ENCODE measurements at places on chromosomes 3 and 15.

DNA sequence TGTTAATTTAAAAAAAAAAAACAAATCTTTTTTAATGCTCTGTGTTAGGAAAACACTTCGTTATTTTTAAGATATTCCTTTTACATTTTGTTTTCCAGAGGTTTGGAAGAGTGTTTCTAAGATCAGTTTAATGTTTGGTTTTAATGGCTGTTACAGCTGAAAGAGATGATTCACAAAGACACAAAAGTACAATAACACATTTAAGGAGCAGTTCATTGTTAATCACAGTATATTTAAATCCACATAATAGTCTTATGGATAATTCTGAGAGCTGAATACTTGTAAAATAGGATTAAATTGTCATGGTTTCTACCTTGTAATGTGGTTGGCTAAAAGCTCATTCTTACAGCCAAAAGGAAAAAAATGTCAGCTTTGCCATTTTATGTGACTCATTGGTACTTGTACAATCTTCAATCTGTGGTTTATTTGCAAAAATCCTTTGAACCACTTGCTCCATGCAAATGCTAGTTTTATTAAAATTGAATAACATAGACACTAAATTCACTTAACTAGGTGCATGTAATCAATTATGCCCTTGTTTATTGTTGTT, 426.4 kb downstream of the NLGN1 start:
- no peak for DNase-seq

DNA sequence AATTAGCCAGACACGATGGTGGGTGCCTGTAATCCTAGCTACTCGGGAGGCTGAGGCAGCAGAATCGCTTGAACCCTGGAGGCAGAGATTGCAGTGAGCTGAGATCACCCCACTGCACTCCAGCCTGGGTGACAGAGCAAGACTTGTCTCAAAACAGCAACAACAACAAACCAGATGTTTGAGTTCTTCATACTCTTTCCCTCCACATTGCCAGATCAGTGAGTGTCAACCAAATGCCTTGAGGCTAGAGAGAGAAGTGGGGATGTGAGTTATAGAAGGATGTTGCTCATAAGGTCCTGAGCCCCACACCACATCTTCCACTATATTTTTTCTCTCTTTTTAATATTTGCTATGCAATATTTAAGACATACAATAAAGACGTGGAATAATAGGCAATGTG, 19.8 kb downstream of the MAPKBP1 start:
- no peak for DNase-seq

GRCh38 chr15:99130314-99130713, 25.4 kb downstream of the SYNM start:
- no peak for DNase-seq

DNA sequence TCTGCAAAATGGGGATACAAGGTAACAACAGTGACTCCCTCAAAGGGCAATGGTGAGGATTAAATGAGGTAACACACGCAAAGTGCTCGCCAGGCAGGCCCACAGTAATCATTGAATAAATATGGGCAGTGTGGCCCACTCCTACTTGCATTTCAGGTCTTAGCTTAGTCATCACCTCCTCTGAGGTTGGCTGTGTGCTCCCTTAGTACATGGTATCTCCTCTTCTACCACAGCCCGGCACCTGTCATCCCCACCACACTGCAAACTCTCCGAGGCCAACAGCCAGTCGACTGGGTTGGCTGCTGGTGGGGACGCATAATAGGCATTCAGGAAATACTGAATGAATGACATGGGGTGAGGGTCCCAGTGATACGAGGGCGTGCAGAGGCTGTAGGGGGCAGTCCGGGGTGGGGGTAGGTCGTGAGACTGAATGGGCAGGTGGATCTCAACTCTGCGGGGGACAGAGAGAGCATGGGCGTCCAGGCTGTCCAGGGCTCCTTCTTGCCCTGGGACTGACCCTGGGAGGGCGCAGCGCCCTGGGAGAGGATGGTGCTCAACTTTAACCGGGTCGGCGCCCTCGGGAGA, 375 bp upstream of the MYZAP start:
- no peak for DNase-seq

GRCh38 chr3:38824349-38824748, 8.3 kb upstream of the SCN10A start:
- DNase-seq, result no peak

GRCh38 chr3:67662733-67663132, 8.3 kb upstream of the SUCLG2 start:
- no peak for DNase-seq

- no peak for DNase-seq
These were observed 28.1 kb downstream of the CCNL1 start for GRCh38 chr3:157131861-157132260.

GRCh38 chr15:89299896-89300295, 34.7 kb downstream of the POLG start:
- DNase-seq, result peak; percentile 26

- no peak for DNase-seq
These were observed 22.4 kb downstream of the LIPC start for GRCh38 chr15:58453931-58454793.

DNA sequence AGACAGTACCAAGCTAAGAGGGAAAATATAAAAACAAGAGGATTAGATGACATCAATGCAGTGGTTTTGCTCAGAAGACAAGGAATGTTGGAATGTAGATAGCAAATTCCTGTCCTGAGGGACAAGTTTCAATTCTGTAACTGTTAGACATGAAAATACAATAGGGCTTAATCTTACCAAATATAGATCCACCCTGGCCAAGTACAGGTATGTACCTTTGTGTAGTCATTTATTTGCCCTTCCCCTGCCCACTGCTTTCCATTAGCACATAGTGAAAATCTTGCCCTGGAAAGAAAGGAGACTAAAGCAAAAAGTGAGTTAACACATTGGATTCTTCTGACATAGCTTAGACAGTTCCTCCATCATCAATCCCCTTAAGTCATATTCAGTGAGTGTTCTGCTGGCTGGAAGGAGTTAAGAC, 389.0 kb upstream of the THBS1 start:
- no peak for DNase-seq

DNA sequence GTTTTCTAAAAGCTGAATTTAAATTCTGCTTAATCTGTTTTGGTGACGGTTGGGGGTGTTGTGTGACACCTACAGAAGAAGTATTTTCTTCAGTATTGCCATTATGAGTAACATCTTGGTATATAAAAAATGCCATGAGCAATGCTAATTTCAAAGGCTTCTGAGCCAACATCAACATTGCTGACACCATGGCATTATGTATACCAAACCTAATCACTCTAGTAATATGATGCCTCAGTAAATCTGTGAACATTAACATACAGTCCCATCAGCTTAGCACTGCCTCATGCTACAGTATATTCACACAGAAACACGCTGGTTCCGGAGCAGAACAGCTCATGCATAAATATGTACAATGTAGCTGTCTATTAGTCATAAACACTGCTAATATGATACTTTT, 75.8 kb downstream of the ZPLD1 start:
- no peak for DNase-seq

DNA sequence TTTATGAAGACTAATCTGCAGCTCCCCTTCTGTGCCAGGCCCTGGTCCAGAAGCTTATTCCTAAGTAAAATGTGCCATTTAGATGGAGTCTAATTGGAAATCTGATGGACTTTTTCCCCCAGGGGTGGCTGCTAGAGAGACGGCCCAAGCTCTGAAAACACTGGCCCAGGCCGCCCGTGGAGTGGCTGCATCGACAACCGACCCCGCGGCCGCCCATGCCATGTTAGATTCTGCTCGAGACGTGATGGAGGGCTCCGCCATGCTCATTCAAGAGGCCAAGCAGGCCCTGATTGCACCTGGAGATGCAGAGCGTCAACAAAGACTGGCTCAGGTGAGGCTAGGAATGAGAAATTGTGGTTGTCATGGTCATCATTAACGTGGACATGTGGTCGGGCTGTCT, 305.8 kb upstream of the TPM1 start:
- no peak for DNase-seq

DNA sequence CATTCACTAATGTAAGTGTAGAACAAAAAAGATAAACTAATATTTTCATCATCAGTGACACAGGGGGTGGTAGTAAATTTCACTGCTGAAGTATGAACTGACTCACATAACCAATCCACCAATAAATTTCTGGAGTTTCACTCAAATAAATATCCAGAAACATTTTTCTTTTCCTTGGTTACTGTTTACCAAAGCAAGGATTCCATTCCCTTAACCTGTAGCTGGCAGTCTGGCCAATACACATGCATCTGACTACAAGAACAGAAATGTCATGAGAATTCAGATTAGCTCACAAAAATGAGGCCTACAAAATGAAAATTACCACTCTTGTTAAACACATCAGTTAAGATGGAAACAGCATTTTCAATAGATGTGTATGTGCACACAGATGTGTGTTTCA, 80.3 kb downstream of the STAG1 start:
- no peak for DNase-seq

DNA sequence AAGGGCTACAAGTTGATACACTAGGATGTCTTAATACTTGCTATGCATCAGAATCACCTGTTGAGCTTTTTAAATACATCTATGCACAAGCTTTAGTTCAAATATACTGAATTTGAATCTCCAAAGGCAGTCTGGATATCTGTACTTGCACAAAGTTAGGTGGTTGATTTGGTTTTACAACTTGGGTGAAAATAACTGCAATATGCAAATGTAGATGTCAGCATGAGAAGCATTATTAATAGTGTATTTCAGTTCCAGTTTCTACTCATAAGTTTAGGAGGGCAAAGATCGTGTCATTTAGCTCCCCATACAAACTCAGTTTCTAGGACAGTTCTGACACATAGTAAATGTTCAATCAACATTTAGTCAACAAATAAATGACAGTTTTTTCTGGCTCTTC, 25.6 kb downstream of the IQCB1 start:
- no peak for DNase-seq

GRCh38 chr3:45056608-45057301, 30.7 kb downstream of the CLEC3B start:
- no peak for DNase-seq

DNA sequence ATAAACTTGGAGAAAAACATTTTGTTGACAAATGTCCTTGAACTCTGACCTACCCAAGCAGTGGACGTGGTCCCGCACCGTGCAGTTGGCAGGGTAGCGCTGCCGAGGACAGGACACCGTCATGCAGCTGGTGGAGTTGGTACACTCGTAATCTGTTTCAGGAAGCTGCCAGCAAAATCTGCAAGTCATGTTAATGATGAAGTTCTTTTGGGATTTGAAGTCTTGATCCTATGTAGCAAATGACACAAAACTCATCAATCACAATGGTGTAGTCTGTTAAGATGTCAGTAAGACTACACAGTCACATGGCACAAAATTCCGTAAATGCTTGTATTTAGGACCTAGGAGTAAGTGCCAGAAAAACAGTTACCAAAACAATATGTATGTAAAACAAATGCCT, 5.5 kb downstream of the TM2D3 start:
- no peak for DNase-seq

GRCh38 chr3:52512105-52512504, 17.0 kb downstream of the STAB1 start:
- no peak for DNase-seq

DNA sequence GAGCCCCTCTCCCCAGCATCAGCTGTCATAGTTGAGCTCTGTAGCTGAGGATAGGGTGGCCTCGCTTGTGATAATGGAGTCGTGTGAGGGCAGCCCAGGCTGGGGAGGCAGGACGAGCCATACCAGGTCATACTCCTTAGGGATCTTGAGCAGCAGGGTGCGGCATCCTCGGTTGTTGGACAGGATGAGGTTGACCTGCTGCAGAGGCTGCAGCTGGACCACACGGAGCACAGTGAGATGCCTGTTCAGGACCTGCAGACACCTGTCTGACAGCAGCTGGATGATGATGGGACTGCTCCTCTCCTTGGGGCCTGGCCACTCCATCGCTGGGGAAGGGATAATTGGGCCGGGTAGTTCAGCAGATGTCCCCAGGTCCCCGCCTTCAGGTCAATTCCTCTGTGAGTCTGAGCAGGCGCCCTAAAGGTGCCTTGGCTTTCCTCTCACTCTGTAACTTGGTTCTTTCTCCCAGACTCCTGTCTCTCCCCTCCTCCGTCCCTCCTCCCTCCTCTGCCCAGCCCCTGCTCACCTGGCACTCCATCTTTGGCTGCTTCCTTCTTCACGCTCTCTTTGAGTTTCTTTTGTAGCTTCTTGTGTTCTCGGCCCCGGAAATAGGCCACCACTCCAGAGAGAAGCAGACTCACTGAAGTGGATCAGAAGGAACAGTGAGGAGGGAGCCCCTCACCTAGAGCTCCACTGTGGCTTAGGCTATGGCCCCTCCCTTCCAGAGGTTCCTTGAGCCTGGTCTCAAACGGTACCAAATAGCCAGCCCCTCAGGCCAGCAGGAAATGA, 7.8 kb downstream of the DUOX2 start:
- DNase-seq, result no peak

- DNase-seq, result no peak
These were observed 25.7 kb upstream of the GRAMD1C start for GRCh38 chr3:113812854-113813253.

DNA sequence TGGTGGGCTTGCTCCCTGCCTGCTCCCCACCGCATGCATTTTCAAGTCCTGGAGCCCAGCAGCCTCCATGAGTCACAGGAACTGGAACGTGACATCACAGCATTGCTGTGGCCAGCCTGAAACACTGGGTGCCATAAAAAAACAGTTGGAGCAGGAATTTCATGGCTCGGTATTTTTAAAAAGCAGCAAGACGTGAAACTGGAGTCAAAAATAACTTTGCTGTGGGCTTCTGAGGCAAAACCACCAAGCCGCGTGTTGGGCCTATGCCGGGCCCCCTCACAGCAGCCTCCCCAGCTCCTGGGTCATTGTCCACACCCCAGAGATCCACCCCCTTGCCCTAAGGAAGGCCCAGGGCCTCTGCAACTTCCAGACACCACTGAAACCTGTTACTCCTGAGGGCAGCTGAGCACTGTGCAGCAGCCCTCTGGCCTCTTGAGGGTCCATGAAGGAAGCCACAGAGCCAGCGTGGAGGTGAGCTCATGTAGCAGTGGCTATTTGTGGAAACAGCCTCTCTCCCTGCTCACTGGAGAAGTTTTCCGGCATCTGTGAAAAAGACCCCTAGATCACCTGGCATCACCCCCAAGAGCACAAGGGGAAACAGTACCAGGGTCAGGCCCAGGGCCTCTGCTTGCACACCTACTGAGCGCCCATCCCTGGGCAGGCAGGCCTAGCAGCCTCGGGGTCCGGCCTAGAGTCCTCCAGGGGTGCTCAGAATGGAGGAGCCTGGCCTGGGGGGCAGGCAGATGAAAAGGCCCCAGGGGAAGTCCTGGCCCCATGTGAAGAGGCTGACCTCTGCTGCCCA, 34.0 kb upstream of the DUSP7 start:
- DNase-seq, result peak; percentile 84

GRCh38 chr3:106824856-106825255, 552.4 kb upstream of the CCDC54 start:
- no peak for DNase-seq

DNA sequence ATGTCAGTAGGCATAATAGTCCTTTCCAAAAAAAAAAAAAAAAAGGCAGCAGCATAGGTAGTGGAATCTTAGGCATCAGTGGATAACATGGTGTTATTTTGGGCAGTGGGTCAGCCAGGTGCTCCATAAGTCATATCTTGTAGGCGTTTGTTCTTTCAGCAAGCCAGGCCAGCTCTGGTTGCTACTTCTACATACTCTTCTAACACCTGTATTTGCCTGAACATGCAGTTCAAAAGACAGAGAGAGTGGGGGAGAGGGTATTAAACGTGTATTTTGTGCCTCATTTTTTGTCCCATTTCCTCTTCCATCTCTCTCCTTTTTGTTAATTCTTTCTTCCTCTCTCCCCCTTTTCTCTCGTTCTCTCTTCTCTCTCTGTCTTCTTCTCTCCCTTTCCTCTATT, 110.4 kb downstream of the TPRG1 start:
- DNase-seq, result no peak

GRCh38 chr15:91281947-91282346, 181.9 kb downstream of the SV2B start:
- no peak for DNase-seq
